Tibial nerve (tissue), 4 donors: ENCODE measurements at places on chromosomes 6 and 20. TPM values are rescaled to one million over a fixed set of nuclear protein-coding genes. Genes with fewer than 3 reads are reported as not detected.

GRCh38 chr20:3101737-3102574 is 17.4 kb upstream of the AVP start:
- H3K27me3 ChIP-seq: no peaks in the 10 kb centered on the region
- H3K4me3 ChIP-seq: no peak overlapping the region
- H3K36me3 ChIP-seq: peaks cover 13% of the 10 kb centered on the region
- no peak for DNase-seq

- DNase-seq: no peak
- H3K4me3 ChIP-seq: no peak overlapping the region
- no peaks in the 10 kb centered on the region for H3K27me3 ChIP-seq
- no peaks in the 10 kb centered on the region for H3K4me1 ChIP-seq
Measured at GRCh38 chr6:121848523-121849255, 413.2 kb downstream of the GJA1 start.

DNA sequence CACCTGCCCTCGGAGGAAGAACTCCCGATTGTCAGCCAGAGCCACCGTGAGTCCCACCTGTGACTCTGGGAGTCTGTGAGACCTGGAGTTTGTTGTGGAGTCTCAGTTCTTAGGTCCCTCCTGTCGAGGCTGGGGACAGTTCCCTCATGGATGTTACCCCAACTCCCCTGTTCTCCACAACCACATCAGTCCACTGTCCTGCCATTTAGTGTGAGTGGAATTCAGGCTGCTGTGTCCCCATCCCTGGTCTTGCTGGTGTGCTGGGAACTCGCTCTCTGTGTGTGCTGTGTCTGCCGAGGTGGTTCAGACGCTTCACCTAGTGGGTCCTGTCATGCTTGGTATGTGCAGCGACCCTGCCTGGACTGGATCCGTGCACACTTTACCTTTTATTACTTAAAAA is 163.2 kb downstream of the DTNBP1 start:
- no peaks in the 10 kb centered on the region for H3K27me3 ChIP-seq
- H3K4me1 ChIP-seq: no peaks in the 10 kb centered on the region
- H3K36me3 ChIP-seq: peaks cover 48% of the 10 kb centered on the region
- H3K4me3 ChIP-seq: no peak overlapping the region
- DNase-seq: no peak

Gene SLC35D3
- total RNA-seq: not detected

Gene C6orf163
- 2.7 TPM for total RNA-seq

DNA sequence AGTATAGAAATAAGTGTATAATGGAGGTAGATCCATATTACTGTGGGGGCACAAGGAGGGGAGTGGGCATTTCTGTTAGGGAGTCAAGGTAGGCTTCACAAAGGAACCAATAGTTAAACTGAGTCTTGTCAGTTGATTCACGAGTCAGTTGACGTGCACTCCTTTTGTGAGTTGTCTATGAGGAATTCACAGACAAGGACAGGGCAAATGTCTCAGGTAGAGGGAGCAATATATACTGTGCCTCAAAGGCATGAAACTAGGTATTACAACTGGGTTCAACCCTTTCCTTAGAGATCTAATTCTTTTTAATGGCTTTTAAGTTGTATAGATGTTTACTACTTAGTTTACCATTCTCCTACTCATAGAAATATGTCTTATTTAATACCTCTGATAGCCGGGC is 11.0 kb downstream of the TMEM14C start:
- H3K27me3 ChIP-seq: no peaks in the 10 kb centered on the region
- H3K27ac ChIP-seq: no peak overlapping the region
- no peaks in the 10 kb centered on the region for H3K4me1 ChIP-seq
- no peak overlapping the region for H3K4me3 ChIP-seq
- DNase-seq: no peak
- peaks cover 49% of the 10 kb centered on the region for H3K36me3 ChIP-seq

Gene SAPCD1
- 5.5 TPM for total RNA-seq

Gene SLC26A8
- total RNA-seq: not detected

Gene RUNX2
- 6.3 TPM for total RNA-seq

GRCh38 chr6:46628976-46629375 is 23.6 kb downstream of the CYP39A1 start:
- H3K27ac ChIP-seq: no peak overlapping the region
- peaks cover 19% of the 10 kb centered on the region for H3K4me1 ChIP-seq
- no peaks in the 10 kb centered on the region for H3K36me3 ChIP-seq
- no peaks in the 10 kb centered on the region for H3K27me3 ChIP-seq

GRCh38 chr6:140003217-140003616 is 628.8 kb upstream of the CITED2 start:
- H3K27me3 ChIP-seq: no peaks in the 10 kb centered on the region
- no peak for DNase-seq
- no peak overlapping the region for H3K27ac ChIP-seq
- peaks cover 4% of the 10 kb centered on the region for H3K4me1 ChIP-seq
- H3K4me3 ChIP-seq: no peak overlapping the region
